ENCODE measurements at places on chromosomes 4 and X.

- DNase-seq = no peak
These were observed 72.5 kb downstream of the RGS12 start for GRCh38 chr4:3365326-3365725.

GRCh38 chr4:102335616-102336015 is 9.7 kb downstream of the SLC39A8 start:
- no peak for DNase-seq

DNA sequence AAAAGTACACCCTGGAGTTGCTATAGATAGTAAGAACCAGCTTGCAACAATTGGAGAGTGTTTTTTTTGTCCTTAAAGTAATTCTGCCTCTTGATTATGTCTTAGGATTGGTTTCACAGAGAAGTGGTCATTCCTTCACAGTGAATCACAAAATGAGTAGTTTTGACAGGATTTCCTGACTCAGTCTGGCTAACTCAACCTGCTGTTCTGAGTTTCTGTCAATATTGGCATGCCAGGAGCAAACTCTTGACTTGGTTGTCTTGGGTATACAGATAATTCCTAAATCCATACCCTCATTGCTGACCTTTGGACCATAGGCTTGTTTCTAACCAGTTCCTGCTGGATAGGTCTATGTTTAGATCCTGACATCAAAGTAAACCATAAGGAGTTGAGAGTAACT is 9.4 kb downstream of the FHIP1A start:
- DNase-seq = no peak

DNA sequence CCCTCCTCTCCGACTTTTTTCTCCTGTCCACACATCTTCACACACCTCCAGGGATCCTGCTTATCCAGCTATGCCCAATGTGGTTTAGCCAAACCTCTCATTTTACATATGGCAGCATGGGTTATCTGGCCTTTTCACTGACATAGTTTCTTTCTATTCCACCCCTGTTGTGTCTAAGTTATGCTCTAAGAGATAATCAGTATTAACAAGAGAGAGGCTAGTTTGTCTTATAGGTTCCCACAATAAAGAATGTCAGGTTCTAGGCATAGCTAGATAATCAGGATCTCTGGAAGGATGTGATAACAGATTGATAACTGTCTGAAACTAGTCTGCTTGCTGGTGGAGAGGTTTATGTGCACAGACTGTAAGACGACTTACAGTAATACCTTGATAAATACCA is 7.7 kb upstream of the GALNT7 start:
- DNase-seq = no peak

- DNase-seq = no peak
These were observed 32.2 kb downstream of the EDNRA start for GRCh38 chr4:147513091-147513490.

DNA sequence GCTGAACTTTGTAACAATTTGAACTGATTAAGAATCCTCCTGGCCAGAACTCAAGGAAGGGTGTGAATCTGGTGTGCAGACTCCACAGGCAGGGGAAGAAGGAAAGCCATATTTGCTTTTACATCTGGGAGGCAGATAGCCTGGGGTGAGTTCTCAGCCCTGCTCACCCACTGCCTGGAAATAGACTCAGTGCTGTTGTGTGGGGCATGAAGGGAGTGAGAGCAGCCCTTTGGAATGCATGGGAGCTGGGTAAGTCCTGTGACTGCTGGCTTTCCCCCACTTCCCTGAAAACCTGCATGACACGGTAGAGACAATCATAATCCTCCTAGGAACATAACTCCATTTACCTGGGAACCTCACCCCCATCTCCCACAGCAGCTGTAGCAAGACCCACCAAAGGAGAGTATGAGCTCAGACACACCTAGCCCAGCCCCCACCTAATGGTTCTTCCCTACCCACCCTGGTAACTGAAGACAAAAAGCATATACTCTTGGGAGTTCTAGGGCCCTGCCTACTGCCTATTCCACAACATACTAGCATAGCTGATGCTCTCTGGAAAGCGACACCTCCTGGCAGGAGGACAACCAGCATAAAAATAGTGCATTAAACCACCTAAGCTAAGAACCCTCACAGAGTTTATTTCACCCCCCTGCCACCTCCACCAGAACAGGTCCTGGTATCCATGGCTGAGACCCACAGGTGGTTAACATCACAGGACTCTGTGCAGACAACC is 59.3 kb upstream of the UBQLN2 start:
- DNase-seq = no peak

- DNase-seq = no peak
These were observed 69.6 kb upstream of the CXorf66 start for GRCh38 chrX:140034916-140035315.

DNA sequence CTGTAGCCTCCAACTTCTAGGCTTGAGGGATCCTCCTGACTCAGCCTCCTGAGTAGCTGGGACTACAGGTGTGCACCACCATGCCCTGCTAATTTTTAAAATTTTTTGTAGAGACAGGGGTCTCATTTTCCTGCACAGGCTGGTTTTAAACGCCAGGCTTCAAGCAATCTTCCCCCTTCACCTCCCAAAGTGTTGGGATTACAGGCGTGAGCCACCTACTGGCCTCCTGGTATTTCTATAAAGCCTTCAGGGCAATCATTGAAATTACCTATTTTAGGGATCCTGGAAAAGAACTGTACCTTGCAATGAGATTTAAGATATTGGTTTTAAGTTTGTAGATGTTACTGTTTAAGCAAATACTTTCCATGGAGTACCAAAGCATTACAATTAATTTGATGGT is 13.5 kb upstream of the PLS3 start:
- no peak for DNase-seq

GRCh38 chr4:7885216-7886006 is 54.2 kb downstream of the AFAP1 start:
- no peak for DNase-seq

- DNase-seq = no peak
These were observed 241.7 kb downstream of the SNCA start for GRCh38 chr4:89595125-89595789.

DNA sequence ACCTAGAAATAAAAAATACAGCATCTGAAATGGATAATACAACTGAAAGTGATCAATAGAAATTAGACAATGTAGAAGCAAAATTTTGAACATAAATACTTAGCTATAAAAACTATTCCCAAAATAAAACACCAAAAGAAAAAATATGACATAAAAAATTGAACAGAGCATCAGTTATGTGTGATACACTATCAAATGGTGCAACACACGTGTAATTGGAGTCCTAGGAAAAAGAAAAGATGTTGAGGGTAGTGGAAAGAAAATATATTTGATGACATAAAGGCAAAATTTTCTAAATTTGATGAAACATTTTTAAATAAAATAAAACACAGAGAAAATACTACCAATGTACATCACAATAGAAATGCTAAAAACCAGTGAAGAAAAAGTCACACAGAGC is 63.1 kb downstream of the NPY2R start:
- DNase-seq = no peak

- DNase-seq = no peak
These were observed 48.8 kb downstream of the MAP7D2 start for GRCh38 chrX:20067709-20068561.

DNA sequence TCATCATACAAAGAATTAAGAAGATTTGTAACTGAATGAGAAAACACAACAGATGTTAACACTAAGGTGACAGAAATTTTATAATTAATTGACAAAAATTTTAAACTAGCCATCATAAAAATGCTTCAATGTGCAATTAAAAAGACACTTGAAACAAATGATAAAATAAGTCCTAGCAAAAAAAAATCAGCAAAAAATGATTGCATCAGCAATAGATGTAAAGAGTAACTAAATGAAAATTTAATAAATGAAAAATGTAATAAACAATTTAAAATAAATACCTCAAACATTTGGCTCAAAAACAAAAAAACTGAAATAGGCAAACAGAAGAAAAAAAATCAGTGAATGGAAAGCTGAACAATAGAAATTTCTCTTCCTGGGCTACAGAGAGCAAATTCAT is 380.7 kb upstream of the GALNTL6 start:
- DNase-seq = no peak

DNA sequence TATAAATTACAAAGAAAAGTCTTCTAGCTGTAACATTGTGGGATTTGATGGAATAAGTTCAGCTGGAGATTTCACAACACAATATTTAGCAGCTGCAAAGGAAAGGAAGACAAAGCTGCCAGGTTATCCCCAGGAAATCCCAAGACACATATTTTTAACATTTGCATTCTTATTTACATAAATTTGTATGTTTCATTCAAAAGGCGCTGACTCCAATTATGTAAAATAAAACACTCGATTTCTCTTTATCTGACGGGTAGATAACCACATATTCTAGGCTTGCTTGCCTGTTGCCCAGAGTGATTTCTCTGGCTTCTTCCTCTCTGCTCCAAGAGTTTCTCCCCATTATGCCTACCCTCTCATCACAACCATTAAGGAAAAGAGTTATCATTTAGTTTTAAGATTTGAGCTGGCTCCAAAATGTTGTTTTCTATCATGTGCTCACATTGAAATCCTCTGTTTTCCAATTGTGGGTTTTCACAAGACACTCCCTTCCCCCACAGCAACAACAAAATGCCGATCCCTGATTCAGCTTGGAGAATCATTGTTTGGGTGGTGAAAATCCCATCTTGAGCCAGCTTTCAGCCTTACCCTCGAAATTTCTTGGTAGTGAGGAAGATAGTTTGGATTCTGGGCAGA is 128.2 kb upstream of the RASGEF1B start:
- DNase-seq = no peak

- DNase-seq = no peak
These were observed 58.9 kb downstream of the NAF1 start for GRCh38 chr4:163107754-163108153.

GRCh38 chr4:153115322-153116290 is 88.6 kb upstream of the TRIM2 start:
- DNase-seq = peak; percentile 25

DNA sequence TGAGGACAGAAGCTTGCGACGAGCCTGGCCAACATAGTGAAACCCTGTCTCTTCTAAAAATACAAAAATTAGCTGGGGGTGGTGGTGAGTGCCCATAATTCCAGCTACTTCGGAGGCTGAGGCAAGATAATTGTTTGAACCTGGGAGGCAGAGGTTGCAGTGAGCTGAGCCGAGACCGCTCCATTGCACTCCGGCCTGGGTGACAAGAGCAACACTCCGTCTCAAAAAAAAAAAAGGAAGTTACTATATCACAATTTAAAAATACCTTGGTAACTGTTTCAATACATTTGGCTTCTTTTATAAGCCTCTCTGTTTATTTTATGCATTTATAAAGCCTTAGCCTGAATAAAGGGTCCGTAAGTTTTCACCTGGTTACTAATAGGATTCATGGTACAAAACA is 46.6 kb upstream of the CHRNA9 start:
- DNase-seq = no peak

DNA sequence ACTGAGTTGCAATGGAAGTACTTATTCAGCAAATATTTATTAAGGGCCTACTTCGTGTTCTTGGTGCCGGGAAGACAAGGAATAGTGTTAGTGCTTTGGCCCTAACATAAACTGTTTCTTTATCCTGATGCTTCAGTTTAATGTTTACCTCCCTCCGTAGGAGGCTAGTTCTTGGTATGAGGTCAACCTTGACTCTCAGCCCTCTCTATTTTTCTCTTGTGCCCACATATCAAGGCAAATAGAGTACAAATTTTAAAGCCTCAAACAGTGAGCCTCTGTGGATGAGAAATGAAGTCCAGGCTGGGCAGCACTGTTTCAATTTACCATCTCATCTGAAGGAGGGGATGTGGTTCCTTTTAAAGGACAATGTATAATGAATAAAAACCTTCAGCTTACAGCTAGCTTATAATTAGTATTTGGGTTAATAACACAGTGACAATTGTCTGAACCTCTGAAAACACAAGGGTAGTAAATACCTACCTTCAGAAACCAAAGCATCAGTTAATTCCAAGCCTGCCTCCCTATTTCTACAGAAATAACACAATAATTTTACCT is 68.5 kb downstream of the SH3RF1 start:
- DNase-seq = no peak

DNA sequence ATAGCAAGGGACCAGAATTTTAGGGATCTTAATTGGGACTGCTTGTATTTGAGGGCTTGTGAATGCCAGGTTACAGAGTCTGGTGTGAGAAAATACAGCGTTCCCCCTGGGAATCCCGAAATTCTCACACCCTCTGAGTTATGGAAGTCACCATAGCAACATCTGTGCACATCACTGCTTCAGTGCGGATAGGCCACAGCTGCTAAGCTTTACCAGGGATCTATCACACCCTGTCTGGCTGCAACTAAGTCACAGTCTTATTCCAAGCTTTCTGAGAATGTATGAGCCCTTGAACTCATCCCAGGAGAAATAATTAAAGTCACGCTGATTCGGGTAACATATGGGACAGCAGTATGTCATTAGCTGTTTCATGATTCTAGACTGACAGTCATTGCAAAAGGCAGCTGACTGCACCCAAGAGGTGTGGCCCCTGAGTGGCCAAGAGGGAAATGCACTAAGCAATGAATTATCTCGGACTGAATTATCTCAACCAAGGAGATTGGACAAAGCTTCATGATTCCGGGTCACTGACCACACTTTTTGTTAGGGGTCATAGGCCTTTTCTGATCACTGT is 46.7 kb upstream of the BTC start:
- DNase-seq = no peak

Measured in activated T-helper 1 cell treated with anti-CD3 and anti-CD28 coated beads, Interleukin-2, amount 50 U/mL, for 16 hours (primary cell).